EH (cell line): ENCODE measurements at places on chromosomes 6 and 20.

- no peak for DNase-seq
Measured at GRCh38 chr6:49025273-49026240, 437.5 kb downstream of the MMUT start.

DNA sequence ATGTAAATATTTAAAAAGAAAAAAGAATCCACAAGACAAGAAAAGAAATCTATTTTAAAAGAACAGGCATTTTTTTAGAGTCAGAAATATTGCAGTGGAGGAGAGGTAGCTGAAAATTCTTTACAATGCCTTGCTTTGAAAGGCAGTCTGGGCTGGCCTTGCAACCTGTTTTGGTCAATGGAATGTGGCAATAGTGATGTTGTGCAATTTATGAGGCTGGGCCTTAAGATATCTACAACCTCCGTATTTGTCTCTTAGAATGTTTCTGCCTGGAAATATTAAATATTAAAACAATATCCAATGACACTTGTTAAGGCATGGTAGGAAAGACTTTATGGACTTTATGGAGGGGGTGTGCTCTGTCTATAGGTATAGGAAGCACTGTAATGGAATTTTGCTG, 14.8 kb upstream of the SCGN start:
- DNase-seq, result no peak

- peak; percentile 52 for DNase-seq
Measured at GRCh38 chr6:158575550-158575949, 15.7 kb downstream of the TMEM181 start.

- DNase-seq, result no peak
Measured at GRCh38 chr20:10242166-10242565, 23.5 kb downstream of the SNAP25 start.

- DNase-seq, result no peak
Measured at GRCh38 chr20:33061658-33062028, 7.9 kb downstream of the BPIFB3 start.

DNA sequence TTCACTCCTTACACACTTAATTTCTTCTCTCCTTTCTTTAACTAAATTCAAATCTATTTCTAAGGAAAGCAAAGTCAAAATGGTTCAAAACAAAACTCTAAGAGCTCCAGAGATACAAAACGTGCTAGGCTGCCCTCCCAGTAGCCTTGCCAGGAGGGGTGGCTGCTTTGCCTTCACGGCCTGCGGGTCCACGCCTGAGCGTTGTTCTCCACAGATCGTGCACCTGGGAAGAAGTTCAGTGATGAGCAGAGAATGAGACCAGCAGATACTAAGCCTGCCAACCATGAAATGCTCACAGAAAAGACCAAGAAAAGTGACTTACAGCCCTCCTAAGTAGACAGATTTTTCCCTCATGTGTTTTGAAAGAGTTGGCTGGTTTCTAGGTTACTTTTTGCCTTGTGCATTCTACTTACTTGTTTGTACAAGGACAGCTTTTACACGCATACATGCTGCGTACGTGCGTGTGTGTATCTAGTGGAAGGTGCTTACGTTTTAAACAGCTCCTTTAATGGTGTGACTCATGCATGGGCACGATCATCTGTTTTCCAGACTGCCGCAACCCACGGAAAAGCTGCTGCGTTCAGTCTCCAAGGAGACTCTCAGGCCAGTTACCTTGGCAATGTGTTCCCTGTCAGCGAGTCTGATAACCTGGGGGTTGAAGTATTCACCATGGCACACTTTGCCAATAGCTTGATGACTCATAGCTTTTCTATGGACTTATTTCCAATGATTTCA, 32.4 kb upstream of the PBOV1 start:
- DNase-seq, result peak; percentile 74

- no peak for DNase-seq
Measured at GRCh38 chr20:41476446-41476845, 109.8 kb upstream of the EMILIN3 start.

GRCh38 chr6:29637247-29637646, 4.3 kb upstream of the GABBR1 start:
- no peak for DNase-seq

DNA sequence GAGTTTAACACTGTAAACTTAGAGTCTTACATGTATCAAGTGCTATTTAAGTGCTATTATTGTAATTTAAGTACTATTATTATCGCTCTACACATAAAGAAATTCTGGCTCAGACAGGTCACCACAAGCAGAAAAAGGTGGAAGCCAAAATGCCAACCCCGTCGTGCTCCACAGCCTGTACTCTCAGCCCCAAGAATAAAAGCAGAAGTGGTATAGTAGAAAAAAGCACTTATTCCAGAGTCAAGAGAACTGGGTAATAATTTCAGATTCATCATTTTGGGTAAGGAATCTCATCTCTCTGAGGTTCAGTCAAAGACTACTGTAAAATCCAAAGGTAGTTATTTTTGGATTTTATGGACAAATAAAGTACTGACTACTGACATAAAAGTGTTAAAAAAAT, 943 bp downstream of the ZUP1 start:
- no peak for DNase-seq

GRCh38 chr6:2793534-2794151, 28.4 kb downstream of the WRNIP1 start:
- no peak for DNase-seq

DNA sequence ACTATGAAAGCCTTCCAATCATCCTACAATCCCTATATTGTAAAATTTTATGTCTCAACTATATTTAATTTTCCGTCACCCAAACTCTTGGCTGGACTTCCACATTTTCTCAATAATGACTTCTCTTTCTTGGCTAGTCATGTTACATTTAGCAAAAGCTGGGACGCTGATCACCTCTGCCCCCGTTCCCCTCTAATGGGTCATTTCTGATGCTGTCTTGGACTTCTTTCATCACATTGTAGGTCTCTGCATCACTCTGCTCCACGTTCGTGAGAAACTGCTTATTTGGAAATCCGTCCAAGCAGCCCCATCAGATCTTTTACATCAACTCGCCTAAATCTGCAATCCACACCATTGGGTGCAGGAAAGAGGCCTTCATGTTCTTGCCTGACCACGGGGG, 203.8 kb downstream of the MYLK4 start:
- DNase-seq, result no peak
